ENCODE measurements at places on chromosomes 11 and 22.
A peak's percentile ranks its signal among the peaks of the same experiment; 100 is the strongest.

DNA sequence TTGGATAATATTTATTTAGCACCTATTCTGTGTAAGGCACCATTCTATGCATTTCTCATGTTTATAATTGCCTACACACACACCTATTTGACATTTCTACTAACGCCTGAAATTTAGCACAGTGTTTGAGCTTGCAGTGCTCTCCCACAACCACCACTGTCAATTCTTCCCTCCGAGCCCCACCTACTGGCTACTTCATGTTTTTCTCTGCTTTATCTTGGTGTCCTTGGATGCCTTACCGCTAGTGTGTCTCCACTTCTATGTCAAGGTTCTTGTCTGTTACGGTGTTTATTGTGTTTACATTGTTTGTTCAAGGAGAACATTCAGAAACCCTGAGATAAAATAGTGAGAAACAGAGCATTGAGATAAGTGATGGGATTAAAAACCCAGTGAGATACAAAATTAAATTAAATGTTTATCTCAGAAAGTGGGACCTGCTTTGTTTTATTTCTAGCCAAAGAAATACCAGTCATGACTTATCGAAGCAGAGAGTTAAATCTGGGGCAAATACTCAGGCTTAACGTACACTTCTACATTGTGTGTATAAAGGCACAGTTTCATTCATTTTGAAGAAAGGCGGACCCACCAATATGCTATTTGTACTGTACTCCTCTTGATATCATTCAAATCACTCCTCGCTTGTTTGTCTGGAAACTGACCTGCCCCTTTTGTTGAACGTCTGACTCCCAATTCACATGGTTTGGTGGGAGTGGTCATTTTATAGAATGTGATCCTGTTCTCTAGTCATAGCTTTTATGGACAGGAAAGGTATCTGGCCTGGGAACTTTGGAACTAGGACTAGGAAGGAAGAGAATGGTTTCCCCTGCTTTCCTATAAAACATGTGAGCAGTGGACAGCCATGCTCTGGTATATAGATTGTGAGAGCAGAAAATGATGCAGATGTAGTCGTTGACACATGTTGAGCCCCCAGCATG, 39.2 kb upstream of the SLC36A4 start:
- DNase-seq, result peak; percentile 16

GRCh38 chr11:77580712-77581337, 8.9 kb upstream of the AQP11 start:
- DNase-seq, result no peak

DNA sequence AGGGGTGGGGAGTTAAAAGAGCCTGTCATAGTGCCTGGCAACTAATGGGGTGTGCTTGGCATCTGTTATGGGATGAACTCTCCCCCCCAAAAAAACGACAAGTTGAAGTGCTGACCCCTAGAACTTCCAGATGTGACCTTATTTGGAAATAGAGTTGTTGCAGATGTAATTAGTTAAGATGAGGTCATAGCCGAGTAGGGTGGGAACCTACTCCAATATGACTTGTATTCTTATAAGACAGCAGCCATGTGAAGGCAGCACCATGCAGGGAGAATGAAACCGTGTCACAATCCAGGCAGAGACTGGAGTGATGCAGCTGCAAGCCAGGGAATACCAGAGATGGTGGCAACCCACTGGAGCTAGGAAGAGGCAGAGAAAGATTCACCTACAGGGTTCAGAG, 394.5 kb downstream of the TENM4 start:
- DNase-seq, result no peak

DNA sequence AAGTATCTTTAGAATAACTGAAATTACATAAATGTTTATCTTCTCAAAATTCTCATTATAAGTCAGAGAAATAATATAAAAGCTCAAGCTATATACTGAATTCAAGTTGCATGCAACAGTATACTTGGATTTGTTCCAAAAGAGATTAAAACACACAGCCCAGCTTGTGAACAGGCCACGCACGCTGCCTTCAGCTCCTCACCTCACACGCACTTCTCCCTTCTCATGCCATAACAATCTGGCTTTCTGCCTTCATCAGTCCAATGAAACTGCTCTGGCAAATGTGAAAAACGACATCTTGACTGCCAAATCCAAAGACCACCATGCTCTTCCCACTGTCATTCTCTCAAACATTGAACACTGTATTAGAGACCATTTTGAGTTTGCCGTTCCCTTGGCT, 22.1 kb downstream of the ATP6V1E1 start:
- no peak for DNase-seq

DNA sequence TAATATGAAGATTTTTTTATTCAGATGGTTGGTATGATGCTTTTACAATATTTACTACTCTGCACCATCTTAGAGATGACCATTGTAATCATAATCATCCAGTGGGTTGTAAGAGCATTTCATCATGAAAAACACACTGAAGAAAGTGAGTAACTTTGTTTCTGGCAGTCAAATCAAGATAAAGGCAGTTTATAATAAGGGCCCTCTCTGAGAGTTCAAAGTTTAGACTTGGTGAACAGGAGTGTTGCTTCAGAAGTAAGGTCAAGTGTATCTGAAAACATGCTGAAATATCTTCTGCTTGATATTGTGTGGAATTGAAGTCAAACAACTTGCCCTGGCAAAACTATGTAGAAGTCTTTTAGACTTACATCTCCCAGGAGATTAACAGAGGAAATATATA, 19.5 kb upstream of the MS4A8 start:
- no peak for DNase-seq

DNA sequence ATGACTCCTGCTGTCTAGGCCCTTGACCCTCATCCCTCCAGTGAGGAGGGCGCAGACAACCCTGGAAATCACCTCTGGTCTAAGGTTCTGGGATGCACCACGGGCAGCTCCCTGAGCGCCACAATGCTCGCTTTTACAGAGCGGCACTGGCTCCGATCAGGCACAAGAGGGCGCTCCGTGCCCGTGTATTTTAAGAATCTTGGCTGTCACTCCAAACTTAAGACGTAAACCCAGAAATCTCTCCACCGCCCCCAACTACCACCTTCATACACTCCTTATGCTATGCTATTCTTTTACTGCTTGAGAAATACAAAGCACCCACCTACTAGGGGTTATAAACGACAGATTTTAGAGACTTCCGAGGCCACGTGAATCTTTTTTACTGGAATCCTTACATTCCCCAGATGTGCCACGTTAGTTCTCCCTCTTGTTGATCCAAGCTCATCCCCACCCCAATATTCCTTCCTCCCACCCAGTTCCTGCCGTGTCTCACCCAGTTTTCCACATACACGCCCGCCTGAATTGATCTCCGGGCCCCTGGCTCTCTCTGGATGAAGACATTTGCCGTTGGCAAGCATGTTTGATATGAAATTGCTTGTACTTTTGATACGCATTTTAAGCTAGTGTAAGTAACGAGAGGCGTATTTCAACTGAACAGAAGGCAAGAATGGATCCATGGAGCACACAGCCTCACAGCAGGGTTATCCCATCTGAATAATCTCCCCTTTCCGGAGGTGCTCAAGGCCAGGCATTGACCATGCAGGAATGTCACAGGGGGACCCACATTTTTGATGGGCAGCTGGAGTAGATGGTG, 453.5 kb downstream of the OPCML start:
- peak; percentile 26 for DNase-seq

DNA sequence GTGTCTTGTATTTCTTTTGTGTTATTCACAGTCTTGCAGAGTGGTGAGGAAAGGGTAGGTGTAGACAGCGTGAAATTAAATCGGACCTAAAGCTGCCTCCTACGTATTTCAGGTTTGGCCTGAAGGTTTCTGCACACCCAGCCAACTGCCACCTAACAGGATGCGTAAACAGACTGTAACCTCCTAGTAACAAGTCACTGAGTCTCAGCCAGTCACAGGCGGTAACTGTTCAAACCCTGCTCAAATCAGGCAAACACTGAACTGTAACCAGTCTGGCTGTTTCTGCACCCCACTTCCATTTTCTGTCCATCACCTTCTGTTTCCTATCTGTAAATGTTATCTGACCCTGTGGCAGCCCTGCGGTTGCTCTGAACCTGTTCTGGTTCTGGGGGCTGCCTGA, 87.1 kb downstream of the ADAMTS15 start:
- no peak for DNase-seq

- DNase-seq, result no peak
These were observed 72.8 kb downstream of the LDLRAD3 start for GRCh38 chr11:36016709-36017108.

- no peak for DNase-seq
These were observed 36.0 kb downstream of the SYN3 start for GRCh38 chr22:33022231-33022630.

DNA sequence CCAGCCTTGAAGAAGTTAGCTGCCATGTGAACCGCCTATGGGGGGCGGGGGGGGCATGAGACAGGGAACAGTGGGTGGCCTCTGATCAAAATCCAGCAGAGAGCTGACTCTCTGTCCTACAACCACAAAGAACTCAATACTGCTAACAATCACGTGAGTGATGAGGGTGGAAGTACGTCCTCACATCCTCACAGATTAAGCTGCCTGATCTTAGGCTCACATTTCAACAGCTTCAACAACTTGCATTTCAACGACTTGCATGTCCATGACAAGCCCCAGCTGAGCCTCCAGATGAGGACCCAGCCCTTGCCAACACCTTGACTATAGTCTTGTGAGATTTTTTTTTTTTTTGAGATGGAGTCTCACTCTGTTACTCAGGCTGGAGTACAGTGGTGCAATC, 51.6 kb downstream of the CLMP start:
- DNase-seq, result peak; percentile 34

- DNase-seq, result no peak
These were observed 20.7 kb upstream of the AIFM3 start for GRCh38 chr22:20946080-20946986.

- DNase-seq, result no peak
These were observed 5.4 kb downstream of the PAX6 start for GRCh38 chr11:31805629-31806185.

GRCh38 chr22:45454275-45454674, 40.8 kb downstream of the RIBC2 start:
- no peak for DNase-seq

DNA sequence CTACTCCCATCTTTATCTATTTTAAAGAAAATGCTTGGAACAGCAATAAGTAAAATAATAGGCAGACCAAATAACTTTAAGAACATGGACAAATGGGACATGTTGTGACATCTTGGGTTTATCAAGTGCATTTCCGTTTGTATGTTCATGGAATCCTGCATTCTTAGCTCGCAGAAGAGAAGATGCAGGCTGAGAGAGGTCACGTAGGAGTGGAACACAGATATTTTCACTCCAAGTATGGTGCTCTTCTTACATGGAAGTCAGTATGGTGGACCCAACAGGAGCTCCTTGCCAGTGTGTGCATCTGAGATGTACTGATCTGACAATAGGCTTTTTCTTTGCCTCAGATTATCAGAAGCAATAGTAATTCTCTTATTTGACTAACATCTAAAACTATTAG, 1.7 kb downstream of the E2F8 start:
- DNase-seq, result no peak

DNA sequence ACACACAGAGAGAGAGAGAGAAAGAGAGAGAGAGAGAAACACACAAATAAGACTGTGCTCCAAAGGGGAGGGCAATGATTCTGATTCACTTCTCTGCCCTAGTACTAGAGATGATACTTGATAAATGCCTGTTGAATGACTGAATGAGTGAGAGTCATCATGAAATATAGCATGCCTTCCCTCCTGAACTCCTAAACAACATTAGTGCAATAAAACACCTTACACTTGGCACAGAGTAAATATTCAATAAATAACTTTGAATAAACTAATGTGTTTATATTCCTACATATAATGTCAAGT, 511.2 kb upstream of the RAG2 start:
- DNase-seq, result no peak

DNA sequence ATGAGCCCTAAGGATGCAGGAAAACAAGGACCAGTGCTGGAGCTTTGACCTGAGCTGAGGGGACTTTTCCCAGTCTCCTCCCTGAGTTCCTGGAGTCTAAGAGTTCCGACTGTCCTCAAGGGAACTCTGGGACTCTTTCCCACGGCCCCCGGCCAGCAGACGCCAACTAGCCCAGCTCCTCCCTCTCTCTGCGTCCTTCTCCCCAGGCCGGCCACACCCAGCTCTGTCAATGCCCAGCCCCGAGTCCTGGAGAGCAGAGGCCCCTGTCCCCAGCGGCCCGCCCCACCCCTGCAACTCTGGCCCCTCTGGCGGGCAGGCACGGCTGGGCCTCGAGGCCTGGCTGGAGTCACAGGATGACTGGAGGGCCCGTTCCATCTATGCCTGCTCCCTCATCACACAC, 29.8 kb downstream of the NECTIN1 start:
- DNase-seq, result no peak

GRCh38 chr11:64296236-64296635, 3.9 kb upstream of the CATSPERZ start:
- DNase-seq, result no peak

GRCh38 chr11:65334696-65335295, 1.1 kb downstream of the DPF2 start:
- no peak for DNase-seq

DNA sequence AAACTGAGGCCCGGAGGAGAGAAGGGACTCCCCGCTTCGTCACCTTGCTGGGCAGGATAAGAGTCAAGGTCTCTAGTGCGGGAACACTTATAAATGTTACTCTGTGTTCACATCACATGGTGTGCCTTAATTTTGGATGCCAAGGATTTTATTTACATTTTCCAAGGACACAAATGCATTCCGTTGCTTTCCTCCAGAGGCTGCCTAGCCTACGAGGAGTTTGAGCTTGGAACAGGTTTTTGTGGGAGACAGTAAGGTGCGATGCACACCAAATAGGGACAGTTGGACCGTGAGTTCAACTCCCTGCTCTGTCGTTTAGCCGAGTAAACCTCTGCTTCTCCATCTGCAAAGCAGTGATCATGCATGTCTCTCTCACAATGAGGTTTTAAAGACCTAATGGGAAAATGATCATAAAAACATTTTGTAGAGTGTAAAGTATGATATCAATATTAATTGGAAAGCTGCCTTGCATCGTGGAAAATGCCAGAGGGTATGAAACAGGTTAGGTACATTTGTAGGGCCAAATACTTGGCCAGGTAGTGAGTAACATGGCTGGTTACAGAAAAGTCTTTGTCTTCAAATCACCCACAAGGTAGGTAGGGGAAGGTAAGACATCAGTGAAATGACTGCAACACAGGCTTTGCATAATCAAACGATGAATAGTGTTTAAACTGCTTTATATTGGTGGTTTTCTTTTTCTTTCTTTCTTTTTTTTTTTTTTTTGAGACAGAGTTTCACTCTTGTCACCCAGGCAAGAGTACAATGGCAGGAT, 61.8 kb downstream of the ST3GAL4 start:
- no peak for DNase-seq
